NCI-H1048 (cell line): ENCODE measurements at places on chromosomes 12 and 14.

- no peak for DNase-seq
Observed at GRCh38 chr14:67440513-67440912, 28.5 kb upstream of the PLEK2 start.

- DNase-seq = no peak
Observed at GRCh38 chr12:29103539-29103974, 45.5 kb upstream of the FAR2 start.

DNA sequence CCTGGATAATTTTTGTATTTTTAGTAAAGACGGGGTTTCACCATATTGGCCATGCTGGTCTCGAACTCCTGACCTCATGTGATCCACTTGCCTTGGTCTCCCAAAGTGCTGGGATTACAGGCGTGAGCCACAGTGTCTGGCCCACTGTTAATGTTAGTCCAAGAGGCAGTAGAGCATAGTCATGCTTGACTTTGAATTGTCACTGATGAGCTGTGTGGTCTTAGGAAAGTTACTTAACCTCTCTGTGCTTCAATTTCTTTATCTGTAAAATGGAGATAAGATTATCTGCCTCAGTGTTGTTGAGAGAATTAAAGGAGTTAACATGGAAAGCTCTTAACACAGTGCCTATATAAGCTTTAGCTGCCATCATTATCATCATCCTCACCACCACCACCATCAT lies 78.1 kb downstream of the TBX3 start:
- no peak for DNase-seq

GRCh38 chr12:58711974-58712373 lies 208.3 kb downstream of the LRIG3 start:
- no peak for DNase-seq

GRCh38 chr14:76715511-76716081 lies 45.7 kb upstream of the VASH1 start:
- no peak for DNase-seq

DNA sequence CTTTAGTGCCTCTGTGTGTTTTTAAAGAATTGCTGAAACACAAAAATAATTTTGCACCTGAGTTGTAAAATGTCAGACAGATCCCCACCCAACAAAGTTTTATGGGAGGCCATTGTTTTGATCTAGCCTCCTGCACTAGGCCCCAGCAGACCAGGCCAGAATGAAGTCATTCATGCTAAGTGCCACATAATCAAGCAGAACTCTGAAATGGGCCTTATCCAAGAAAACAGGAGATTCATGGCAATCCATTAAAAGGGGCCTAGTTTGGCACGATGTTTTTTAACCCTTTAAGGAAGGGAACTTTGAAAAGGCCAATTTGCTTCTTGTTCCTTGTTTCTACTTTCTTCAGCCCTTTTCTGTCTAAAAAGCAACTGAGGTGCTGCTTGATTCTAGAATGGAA lies 260.9 kb downstream of the ITPR2 start:
- DNase-seq = no peak

- no peak for DNase-seq
Observed at GRCh38 chr12:87511371-87511770, 517.8 kb downstream of the C12orf50 start.

- DNase-seq = no peak
Observed at GRCh38 chr14:97046967-97047366, 249.8 kb downstream of the VRK1 start.

- DNase-seq = no peak
Observed at GRCh38 chr12:75981247-75982168, 50.1 kb downstream of the PHLDA1 start.

DNA sequence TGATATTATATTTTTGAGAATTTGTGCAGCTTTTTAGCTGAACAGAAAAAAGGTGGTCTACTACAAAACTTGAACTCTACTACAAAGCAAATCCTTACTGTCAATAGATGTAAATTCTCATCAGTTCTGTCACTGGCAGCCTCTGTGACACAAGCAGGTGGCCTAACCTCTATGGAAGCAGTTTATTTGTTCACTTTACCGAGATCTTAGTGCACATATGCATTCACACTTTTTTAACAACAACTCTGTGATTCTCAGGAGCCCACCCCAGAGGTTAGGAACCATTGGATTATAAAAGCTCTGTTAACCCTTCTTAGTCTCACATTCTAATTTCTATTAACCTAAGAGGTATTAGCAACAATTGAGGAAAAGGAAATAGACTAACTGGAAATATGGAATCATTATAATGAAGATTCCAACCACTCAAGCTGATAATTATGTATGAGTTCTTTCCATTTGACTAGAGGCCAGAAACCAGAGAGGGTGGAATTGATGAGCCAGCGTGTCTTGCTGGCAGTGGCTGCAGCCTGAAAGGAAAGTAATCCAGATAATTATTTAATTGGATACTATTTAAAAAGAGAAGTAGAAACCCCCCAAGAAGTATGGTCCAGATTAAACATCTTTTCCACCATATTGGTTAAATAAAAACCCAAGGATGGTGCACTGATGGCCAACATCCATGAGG lies 451.1 kb downstream of the TMEM117 start:
- no peak for DNase-seq

DNA sequence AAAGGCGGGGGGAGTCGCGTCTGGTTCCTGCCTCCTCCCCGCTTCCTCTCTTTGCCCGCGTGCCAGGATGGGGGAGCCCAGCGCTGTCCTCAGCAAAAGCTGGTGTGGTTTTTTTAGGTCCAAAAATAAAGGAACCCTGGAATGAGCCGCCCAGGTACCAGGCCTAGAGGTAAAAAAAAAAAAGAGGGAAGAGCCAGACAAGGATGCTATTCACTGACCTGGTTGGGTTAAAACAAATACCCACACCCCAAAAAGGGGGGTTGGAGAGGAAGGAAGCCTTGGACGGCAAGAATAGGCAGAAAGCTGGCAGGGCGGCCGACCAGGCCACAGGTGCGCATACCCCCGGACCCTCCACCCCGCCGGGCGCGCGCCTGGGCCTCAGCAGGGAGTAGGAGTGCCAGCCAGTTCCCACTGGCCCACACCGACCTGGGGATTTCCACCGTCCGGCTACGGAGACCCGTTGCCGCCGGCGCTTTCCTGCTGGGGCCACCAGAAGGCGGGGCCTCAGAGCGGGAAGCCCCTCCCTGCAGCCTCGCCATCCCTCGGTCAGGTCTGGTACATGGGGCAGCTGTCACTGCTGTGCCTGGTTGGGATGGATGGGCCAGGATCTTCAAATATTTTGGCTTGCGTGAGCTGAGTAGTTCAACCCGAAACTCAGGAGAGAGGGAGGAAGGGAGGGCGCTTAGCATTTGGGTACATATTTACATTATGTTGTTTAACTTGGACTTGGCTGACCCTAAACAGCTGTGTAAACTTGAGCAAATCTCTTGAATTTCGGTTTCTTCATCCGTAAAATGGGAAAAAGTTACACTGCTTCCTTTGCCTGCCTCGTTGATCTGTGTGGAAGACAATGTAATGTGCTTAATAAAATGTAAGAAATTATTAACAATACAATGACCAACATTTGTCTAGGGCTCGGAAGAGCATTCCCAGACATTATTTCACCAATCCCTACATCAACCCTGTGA lies 5.4 kb upstream of the IRF2BPL start:
- peak; percentile 68 for DNase-seq

- DNase-seq = no peak
Observed at GRCh38 chr14:89912221-89912620, 42.3 kb downstream of the EFCAB11 start.

DNA sequence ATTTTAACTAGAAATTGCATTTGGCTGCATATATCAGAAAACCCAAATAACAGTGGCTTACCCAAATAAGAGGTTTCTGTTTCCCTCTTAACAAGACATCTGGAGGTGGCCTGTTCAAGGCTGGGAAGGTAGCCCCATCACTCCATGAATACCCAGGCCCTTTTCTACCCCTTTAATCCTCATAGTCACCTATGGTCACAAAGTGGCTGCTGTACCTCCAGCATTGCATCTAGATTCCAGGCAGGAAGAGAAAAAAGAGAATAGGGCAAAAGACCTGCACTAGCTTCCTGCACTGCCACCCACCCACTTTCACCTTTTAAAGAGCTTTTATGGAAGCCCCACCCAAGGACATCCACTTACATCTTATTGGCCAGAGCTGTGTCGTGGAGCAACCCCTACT lies 124.0 kb upstream of the NCOR2 start:
- DNase-seq = no peak

GRCh38 chr14:101350691-101351090 lies 210.6 kb upstream of the DIO3 start:
- no peak for DNase-seq

DNA sequence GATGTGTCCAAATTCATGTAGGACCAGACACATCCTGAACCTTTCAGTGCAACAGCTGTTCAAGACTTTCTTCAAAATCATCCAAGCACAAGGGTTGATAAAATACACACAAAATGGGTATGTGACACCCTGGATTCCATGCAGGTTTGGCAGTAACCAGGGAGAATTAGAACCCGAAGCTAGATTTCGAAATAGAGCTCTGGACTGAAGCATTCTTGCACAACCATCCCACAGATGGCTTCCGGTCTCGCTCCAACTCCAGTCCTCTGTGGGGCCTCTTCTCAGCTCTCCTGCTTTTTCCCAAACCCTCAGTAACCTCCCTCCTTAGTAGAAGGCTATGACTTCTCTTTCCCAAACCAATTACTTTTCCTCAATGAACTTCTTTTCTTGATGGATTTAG lies 171.3 kb downstream of the TTC7B start:
- DNase-seq = no peak

GRCh38 chr12:62028536-62028935 lies 231.7 kb upstream of the USP15 start:
- DNase-seq = no peak

GRCh38 chr14:70707138-70708038 lies 65.7 kb downstream of the TTC9 start:
- DNase-seq = no peak

GRCh38 chr14:61585598-61586543 lies 109.4 kb upstream of the HIF1A start:
- DNase-seq = no peak

DNA sequence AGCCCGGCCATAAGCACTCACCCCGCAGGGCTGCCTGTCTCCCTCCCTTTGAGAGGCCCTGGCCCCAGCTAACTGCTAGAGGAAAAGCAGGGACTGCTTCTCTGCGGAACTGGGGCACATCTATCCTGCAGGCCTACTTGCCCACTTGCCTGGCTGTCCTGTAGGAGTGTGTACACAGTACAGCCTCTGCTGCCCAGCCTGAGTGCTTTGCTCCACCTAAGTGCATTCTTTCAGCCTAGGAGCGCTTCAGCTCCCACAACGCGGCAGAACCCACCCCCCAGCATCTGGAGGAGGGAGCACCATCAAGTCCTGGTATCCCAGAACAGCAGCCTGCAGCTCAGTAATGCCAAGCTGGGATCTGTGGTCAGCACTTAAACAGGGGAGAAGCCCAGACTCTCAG lies 79.9 kb upstream of the CD163 start:
- DNase-seq = no peak

GRCh38 chr12:24069532-24070395 lies 120.3 kb upstream of the SOX5 start:
- peak; percentile 40 for DNase-seq

- no peak for DNase-seq
Observed at GRCh38 chr12:49233842-49234526, 30.9 kb upstream of the TUBA1C start.

- no peak for DNase-seq
Observed at GRCh38 chr14:62956413-62956812, 88.8 kb downstream of the KCNH5 start.

DNA sequence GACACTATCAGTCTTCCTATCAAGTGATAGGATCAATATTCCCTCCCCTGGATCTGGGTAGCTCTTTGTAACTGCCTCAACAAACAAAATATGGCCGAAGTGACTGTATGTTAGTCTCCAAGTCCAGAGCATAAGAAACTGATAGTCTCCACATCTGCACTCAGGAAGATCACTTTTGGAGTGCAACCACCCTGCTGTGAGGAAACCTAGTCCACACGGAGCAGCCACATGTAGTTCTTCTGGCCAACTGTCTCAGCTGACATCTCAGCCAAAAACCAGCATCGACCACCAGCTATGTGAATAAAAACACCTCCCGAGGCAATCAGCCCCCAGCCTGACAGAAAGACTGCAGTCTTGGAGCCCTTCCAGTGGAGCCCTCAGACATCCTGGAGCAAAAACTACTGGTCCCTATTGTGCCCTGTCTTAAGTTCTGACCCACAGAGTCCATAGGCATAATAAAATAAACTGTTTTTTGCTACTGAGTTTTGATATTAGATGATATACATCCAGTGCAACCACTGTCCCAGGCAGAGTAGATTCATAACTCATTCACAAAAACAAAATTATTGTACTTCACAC lies 143.8 kb downstream of the MED13L start:
- DNase-seq = no peak

DNA sequence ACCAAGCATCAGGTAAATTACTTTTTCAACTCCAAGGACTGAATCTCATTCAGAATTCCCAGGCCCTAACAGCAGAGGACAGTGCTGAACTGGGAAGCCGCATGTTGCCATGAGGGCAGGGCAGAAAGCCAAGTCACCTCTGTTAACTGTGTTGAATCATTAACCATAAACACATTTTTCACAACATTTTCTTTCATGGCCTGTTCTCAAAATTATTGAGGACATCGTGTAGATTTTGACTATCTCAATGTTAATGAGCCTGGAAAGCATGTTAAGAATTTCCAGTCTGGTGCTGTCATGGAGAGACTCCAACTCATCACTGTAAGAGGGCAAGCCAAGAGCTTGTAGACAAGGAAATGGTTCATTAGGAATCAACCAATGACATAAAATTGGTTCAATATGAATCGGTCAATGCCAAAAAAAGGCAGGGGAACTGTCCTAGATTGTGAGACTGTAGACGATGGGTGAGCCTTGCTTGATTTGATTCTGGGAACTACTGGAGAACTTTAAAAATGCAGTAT lies 33.7 kb downstream of the CPM start:
- no peak for DNase-seq

- DNase-seq = no peak
Observed at GRCh38 chr12:13538136-13538535, 341.6 kb downstream of the EMP1 start.

DNA sequence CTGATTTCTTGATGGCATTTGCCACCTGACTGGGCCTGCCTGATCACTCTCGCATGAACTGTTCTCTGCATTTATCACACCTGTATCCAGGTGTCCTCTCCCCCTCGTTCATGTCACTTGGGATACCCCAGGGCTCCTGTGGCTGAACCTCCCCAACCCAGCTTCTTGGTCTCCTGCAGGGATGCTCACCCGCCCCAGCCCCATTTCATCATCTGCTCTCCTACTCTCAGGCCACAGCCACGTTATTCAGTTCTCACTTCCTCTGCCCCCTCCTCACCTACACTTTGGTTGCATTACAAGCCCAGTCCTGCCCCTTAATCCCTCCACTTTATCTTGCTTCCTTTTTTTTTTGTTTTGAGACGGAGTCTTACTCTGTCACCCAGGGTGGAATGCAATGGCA lies 35.5 kb downstream of the TMBIM6 start:
- DNase-seq = no peak

- no peak for DNase-seq
Observed at GRCh38 chr12:118190266-118190665, 54.3 kb downstream of the PEBP1 start.

GRCh38 chr14:47509957-47510356 lies 165.4 kb downstream of the MDGA2 start:
- DNase-seq = no peak

- DNase-seq = no peak
Observed at GRCh38 chr12:100584256-100584655, 10.8 kb downstream of the GAS2L3 start.

GRCh38 chr12:13817131-13817530 lies 164.3 kb downstream of the GRIN2B start:
- DNase-seq = no peak
